ENCODE measurements at places on chromosomes 1 and 21. TPM values are rescaled to one million over a fixed set of nuclear protein-coding genes. Genes with fewer than 3 reads are reported as not detected.

The GPR61 gene
- 1.2 TPM for polyA plus RNA-seq

DNA sequence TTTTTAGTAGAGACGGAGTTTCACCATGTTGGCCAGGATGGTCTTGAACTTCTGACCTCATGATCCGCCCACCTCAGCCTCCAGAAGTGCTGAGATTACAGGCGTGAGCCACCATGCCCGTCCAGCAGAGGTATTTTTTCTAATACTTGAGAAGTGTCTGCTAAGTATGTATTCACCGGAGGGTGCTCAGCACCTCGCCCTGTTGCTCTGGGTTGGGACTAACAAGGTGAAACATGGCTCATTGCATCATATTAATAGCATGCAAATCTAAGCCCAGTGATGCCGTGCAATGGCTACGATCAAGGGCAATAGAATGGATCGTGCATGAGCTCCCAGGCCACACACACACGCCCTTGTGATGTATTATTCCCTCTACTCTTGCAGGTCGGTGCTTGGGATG, 68.7 kb downstream of the PDE9A start:
- DNase-seq = no peak

- no peak for DNase-seq
These were observed 34.8 kb upstream of the PRELP start for GRCh38 chr1:203440771-203441170.

DNA sequence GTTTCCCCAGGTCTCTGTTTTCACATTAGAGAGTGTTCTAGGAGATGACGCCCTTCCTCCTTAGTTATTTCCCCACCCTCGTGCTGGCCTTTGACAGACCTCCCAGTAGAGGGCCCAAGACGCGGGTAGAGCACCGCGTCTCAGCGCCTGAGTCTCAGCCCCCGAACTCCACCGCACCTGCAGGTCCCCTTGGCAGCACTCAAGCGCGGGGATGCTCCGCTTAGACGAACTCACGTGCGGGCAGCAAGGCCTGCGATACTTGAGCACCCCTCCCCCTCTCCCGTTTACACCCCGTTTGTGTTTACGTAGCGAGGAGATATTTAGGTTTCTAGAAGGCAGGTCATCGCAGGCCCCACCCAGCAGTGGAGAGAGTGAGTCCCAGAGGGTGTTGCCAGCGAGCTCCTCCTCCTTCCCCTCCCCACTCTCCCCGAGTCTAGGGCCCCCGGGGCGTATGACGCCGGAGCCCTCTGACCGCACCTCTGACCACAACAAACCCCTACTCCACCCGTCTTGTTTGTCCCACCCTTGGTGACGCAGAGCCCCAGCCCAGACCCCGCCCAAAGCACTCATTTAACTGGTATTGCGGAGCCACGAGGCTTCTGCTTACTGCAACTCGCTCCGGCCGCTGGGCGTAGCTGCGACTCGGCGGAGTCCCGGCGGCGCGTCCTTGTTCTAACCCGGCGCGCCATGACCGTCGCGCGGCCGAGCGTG, at the start of gene CD55:
Gene CD55 (plus strand): TSS at position 600 of the 711 bp plus-strand sequence. CDS start 88 bp downstream, at position 688.
- peak; percentile 82 for DNase-seq

The PCBP3 gene
- 1.7 TPM for polyA plus RNA-seq

DNA sequence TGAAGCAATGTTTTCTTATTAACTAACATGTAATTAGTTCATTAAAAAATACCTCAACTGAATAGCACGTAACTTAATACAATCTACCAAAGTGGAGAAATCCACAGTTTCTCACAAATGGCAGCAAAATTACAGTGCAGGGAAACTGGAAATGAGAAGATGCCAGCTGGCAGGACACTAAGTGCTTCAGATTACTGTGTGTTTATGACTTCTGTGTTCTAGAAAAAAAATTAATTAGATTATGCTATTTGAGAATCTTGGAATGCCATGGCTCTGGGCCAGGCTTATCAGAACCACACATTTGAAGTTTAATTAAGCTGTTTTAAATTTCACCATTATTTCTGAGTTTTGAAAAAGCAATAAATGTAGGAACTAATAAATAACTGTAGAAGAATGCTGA, 357.6 kb downstream of the TGFB2 start:
- DNase-seq = no peak

The SVBP gene
- 66.4 TPM for polyA plus RNA-seq

The IL20 gene
- polyA plus RNA-seq = not detected

- no peak for DNase-seq
These were observed 22.2 kb downstream of the SGIP1 start for GRCh38 chr1:66556161-66556611.

DNA sequence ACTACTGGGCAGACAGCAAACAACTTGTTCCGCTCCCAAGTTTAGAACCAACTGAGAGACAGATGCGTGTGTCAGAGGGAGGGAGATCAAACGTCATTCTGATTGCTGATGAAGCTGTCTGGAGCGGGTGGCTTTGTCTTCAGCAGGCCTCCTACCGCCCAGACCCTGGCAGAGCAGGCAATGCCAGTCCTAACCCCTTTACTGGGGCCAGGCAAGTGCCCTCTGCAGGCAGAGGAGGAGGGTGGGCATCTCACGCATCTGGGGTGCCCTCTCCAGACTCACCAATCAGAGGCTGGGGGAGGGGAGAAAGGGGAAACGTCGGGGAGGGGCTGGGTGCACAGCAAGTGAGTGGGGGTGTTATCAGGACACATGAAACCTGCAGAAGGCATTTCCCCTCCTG, 126.6 kb downstream of the ACTL8 start:
- no peak for DNase-seq

- DNase-seq = no peak
These were observed 37.7 kb upstream of the TMEM125 start for GRCh38 chr1:43232074-43232473.

The IGSF5 gene
- polyA plus RNA-seq = 0.96 TPM

DNA sequence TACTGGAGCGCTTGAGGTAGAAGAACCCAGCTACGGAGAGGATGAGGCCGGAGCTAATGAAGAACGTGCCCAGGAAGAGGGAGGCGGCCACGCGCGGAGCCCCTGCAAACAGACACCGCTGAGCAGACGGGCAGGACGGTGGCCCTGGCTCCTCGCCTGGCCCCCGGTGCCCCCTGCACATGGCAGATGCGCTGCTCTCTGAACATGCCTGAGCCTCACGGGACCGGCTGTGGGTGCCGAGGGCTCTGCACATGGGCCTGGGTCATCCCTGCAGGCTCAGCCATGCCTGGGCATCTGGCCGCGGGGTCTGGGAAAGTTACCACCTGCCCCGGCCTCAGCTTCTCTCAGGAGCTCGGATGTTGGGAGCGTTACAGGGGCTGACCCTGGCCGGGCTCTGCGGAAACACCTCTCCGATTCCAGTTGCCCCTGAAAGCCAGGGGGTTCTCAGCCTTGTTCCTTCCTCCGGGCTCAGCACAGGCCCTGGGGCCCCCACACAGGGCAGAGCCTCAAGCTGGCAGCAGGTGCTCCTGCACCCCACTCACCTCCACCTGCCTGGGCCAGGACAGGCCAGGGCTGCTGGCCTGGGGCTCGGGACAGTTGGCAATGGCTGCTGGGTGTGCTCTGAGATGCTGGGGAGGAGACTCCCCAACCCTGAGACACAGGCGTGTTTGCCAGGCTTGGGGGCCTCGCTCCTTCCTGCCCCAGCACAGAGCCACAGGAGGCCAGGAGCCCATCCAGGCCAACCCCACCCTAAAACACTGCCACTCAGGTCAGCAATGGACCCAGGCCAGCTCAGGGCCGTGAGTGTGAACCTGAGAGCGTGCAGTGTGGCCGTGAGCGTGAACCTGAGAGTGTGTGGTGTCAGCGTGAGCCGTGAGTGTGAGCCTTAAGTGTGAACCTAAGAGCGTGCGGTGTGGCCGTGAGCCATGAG, 12.1 kb upstream of the RNF223 start:
- no peak for DNase-seq

DNA sequence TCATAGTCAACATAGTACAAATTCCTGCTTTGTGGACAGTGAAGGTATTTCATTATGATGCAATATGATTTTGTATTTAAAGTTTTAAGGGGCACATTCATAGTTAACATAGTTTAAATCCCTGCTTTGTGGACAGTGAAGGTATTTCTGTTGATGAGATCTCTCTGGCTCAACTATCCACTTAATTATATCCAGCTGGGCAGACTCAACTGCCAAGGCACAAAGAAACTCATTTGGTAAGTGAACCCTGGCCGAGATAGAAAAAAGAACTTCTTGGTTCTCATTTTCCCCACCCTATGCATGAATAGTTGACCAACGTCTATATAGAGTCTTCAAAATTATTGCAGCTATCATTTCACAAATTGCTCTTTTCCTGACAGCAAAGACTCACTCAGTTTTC, 1194.6 kb downstream of the NCAM2 start:
- no peak for DNase-seq

The SGIP1 gene
- 9.6 TPM for polyA plus RNA-seq

DNA sequence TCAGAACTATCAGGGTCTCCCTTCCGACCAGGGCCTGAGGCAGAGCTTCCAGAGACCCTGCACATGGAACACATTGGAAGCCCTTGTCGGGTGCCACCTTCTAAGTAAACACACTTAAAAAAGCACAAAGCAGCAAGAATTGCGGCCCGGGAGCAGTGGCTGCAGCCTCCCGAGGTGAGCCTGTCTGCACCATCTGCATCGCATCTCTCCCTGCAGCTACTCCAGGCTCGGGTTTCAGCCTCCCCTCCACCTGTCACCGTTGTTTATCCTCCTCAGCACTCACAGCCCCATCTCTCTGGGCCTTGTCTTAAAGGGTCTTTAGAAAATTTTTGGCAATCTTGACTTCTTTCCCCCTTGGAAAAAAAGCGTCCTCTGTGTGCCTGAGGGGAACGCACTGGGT, 95.1 kb upstream of the ARHGEF16 start:
- no peak for DNase-seq

- DNase-seq = no peak
These were observed 17.7 kb downstream of the CD1E start for GRCh38 chr1:158371188-158371953.

The ATP1A4 gene
- not detected for polyA plus RNA-seq

GRCh38 chr1:98336472-98337083, 324.9 kb upstream of the SNX7 start:
- DNase-seq = no peak

The TMEM51 gene
- polyA plus RNA-seq = 17.3 TPM
